Hypothalamus (tissue), 51 donors: ENCODE measurements at places on chromosomes 5 and 9.

- no peak for DNase-seq
Observed at GRCh38 chr9:133825555-133826218, 87.5 kb upstream of the SARDH start.

- DNase-seq = no peak
Observed at GRCh38 chr9:106486685-106487084, 376.3 kb upstream of the ZNF462 start.

- DNase-seq = no peak
Observed at GRCh38 chr9:14179449-14179848, 134.5 kb downstream of the NFIB start.

GRCh38 chr9:11148189-11148588 is 535.4 kb upstream of the PTPRD start:
- no peak for DNase-seq

DNA sequence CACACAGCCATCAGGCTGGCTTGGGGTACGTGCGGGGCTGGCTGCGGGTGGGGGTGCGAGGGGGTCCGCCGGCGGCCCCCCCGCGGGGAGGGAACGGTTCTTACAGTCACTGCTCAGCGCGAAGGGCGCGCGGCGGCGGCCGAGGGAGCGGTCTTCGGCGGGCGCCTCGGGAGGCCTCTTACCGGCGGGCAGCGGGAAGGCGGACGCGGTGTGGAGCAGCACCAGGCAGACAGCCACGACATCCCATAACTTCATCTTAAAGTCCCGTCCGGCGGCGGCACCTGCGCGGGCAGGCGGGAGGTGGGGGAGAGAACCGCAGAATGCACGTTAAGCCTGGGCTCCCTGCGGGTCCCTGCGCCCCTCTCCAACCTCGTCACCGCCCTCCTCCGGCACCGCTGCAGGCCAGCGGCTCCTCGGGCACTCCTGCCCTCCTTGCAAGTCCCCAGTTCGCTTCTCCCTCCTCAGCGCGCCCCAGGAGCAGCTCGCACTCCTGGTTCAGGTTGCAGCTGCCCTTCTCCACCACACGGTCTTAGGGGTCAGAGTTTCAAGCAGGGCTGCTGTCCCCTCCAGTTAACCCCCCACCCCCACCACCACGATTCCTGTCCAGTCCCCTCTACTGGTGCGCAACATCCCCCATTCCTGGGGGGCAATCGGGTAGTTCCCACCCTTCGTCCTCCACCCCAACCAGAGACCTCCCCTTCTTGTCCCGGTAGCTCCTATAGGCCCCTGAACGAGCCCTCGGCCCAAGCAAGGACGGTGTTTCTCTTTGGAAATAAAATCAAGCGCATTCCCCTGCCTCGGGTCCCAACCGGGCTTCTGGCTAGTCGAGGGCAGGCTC is 5.1 kb downstream of the GDNF start:
- no peak for DNase-seq

- no peak for DNase-seq
Observed at GRCh38 chr9:82781921-82782392, 281.0 kb downstream of the RASEF start.

GRCh38 chr5:134917070-134917815 is 12.3 kb downstream of the PCBD2 start:
- no peak for DNase-seq

DNA sequence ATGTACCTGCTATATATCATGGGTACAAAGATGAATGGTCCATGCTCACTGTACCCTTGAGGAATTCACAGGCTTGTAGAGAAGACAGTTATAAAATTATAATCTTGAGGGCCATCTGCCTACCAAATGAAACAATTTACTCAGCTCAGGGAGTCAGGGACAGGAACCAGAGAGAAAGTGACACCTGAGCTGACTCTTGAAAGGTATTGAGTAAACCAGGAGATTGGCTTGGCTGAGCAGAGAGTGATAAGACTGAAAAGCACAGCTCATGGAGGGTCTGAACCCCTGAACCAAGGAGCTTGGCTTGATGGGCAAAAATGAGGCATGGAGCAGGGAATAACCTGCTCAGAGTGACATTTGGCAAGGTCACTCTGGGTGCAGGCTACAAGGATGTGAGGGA is 147.3 kb downstream of the FAM114A2 start:
- DNase-seq = no peak

DNA sequence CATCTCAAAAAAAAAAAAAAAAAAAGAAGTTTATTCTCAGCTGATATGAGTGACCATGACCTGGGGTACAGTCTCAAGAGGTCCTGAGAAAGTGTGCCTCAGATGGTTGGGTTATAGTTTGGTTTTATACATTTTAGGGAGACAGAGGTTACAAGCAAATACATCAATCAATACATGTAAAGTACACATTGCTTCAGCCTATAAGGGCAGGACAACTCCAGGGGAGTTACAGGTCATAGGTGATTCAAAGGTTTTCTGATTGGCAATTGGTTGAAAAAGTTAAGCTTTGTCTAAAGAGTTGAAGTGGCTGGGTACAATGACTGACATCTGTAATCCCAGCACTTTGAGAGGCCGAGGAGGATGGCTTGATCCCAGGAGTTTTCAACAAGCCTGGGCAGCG is 2.3 kb upstream of the GMCL2 start:
- DNase-seq = no peak

DNA sequence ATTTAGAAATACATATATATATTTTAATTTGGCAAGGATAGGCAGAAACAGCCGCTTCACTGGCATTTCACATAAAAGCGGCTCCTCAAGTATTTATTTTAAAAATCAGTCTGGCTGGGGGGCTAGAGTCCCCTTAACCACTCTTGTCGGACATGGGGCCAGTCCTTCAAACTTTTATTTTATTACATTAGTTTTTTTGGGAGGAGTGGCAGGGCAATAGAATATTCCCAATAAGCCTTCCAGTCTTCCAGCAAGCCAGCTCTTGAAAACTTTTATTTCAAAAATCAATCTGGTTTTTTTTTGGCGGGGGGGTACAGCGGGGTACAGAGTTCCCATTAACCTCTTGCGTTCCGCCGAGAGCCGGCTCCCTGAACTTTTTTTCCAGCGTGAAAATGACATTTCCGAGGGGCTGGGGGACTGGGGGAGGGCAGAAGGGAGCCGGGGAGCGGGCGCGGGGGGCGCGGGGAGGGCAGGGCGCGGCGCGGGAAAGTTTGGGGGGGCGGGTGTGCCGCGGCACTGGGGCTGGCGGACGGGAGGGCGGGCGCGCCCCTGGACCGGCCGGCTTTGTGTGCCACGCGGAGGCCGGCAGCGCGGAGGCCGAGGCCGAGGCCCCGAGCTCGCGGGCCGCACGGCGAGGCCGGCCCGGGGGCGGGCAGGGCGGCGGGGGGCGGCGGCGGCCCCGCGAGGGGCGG is 504 bp upstream of the ZNF618 start:
- no peak for DNase-seq

DNA sequence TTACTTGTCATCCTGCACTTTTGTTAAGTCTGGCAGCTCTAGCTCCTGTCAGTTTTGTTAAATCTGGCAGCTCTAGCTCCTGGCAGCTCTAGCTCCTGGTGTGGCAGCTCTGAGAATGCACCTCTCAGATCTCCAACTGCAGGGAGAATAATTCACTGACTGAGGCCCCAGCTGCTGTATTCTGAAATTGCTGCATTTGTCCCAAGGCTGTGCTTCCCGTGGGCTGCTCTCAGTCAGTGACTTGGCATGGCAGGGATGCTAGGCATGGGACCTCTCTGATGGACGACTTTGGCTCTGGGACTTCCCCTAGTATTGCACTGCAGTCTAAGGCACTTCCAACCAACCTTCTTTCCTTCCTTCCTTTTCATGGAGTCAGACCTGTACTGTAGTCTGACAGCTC is 475.7 kb downstream of the CCDC171 start:
- no peak for DNase-seq

- DNase-seq = peak; percentile 81
Observed at GRCh38 chr9:129549684-129550083, 71.2 kb downstream of the C9orf50 start.

- no peak for DNase-seq
Observed at GRCh38 chr5:61030163-61030482, 85.1 kb downstream of the NDUFAF2 start.

DNA sequence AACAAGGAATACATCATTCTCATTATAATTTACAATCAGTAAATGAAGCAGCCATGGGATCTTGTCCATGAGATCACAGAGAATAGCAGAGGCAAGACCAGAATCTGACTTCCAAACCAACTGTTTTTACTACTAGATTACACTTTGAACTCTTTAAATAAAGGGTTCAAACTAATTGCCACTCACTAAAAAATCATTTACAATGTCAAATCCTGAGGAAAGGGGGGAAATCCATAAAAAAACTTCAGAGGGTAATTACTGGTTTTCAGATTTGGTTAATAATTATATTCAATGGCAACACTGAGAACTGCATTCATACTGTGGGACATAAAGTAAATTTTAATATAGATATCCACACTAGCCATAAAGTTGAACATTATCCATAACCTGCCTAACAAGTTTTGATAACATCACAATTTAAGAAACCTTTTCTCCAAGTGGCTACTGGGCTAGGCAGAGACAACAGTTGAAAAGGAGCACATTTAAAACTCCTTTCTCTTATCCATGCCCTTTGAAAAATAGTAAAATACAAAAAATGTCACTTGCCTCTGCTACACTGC is 15.9 kb downstream of the PLPP1 start:
- DNase-seq = no peak

- DNase-seq = no peak
Observed at GRCh38 chr9:136805207-136805740, 2.5 kb upstream of the RABL6 start.

DNA sequence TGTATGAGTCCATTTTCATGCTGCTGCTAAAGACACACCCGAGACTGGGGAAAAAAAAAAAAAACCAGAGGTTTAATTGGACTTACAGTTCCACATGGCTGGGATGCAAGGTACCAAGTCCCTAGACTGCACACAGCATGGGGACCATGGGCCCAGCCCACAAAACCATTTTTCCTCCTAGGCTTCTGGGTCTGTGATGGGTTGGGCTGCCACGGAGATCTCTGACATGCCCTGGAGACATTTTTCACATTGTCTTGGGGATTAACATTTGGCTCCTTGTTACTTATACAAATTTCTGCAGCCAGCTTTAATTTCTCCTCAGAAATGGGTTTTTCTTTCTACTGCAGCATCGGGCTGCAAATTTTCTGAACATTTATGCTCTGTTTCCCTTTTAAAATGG is 340.3 kb upstream of the NUDT12 start:
- DNase-seq = no peak

- no peak for DNase-seq
Observed at GRCh38 chr5:169133531-169133930, 167.4 kb downstream of the SLIT3 start.

DNA sequence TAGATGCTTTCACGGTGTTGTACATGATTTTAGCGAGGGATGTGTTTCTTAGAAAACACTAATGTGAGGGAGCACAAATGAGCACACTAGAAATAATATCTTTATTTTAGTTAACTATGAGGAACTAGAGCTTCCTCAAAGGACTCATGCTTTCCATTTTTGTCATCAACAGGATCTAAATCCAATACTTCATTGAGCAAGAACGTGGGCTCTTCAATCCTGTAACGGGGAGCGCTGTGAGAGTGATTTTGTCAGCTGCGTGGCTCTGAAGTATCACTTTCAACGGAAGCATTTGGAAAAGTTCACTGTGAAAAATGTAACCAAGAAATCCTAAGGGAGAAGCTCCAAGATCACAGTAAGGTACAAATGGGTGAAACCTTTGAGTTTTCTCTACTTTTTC is 93.2 kb downstream of the LIX1 start:
- no peak for DNase-seq

DNA sequence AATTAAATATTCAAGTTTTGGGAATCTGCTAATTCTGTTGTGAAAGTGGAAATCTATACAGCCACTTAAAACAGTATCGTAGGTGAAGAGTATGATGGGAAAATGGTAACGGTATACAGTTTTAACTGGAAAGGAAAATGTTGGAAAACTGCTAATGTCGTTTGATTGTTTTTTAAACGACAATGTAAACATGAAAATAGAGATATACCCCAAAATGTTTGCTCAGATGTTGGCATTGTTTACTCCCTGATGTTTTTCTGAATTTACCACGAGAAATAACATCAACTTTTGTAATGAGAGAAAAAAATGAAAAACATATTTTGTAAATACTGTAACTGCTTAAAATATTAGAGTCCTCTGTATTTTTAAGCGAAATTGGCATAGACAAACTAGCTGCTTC is 2.7 kb downstream of the MATR3 start:
- DNase-seq = no peak

- DNase-seq = no peak
Observed at GRCh38 chr9:85639675-85640186, 102.0 kb downstream of the AGTPBP1 start.

- no peak for DNase-seq
Observed at GRCh38 chr5:530001-530955, 6.0 kb upstream of the SLC9A3 start.

- DNase-seq = no peak
Observed at GRCh38 chr5:123001808-123002207, 34.7 kb downstream of the PPIC start.

- no peak for DNase-seq
Observed at GRCh38 chr9:133873461-133873891, 118.6 kb downstream of the VAV2 start.

DNA sequence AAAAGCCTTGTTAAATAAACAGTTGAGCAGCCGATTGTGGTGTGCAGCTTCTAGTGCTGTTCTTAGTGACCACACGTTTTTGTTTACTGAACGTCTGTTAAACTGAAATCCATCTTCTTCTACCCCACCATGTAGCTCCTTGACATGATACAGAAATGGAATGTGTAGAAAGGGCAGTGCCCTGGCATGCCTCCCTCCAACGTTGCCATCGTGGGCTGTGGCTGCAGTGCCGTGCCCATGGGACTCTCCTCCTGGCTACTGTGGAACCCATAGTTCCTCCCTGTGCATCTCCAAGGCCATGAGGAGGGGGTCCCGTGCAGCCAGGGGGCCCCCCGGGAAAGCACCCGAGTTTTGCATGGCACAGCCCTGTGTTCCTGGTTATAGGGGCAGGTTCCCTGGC is 23.3 kb upstream of the TGFBI start:
- no peak for DNase-seq

DNA sequence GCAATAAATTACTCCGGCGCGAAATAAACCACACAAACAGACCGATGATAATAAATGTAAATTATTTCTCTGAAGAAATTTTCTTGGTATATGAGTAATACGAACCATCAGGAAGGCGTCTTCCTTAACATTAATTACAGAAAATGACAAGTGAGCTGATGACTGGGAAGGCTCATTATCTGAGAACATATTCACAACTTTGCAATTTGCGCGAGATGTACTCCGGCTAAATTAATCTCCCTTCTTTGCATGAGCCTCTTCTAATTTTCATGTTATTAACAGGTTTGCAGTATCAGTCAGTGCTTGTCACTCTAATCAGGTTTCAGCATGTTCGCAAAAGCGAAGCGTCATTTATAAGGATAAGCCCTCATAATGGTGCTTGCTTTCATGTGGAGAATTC is 218.9 kb upstream of the MVB12B start:
- no peak for DNase-seq

- DNase-seq = no peak
Observed at GRCh38 chr5:28369418-28369817, 1331.0 kb upstream of the CDH9 start.

- DNase-seq = no peak
Observed at GRCh38 chr9:97475059-97475458, 26.4 kb upstream of the TMOD1 start.
